ENCODE measurements at places on chromosomes 3 and 15. TPM values are rescaled to one million over a fixed set of nuclear protein-coding genes. Genes with fewer than 3 reads are reported as not detected.

ROPN1 gene
- total RNA-seq: not detected

PXK gene
- 45.7 TPM for total RNA-seq

CD86 gene
- 1.4 TPM for total RNA-seq

MRPS25 gene
- total RNA-seq: 114 TPM

RARRES1 gene
- not detected for total RNA-seq

NR2E3 gene
- not detected for total RNA-seq

IL1RAP gene
- 24.8 TPM for total RNA-seq

- DNase-seq: no peak
These were observed 478.8 kb downstream of the EPHA3 start for GRCh38 chr3:89586256-89586655.

DNA sequence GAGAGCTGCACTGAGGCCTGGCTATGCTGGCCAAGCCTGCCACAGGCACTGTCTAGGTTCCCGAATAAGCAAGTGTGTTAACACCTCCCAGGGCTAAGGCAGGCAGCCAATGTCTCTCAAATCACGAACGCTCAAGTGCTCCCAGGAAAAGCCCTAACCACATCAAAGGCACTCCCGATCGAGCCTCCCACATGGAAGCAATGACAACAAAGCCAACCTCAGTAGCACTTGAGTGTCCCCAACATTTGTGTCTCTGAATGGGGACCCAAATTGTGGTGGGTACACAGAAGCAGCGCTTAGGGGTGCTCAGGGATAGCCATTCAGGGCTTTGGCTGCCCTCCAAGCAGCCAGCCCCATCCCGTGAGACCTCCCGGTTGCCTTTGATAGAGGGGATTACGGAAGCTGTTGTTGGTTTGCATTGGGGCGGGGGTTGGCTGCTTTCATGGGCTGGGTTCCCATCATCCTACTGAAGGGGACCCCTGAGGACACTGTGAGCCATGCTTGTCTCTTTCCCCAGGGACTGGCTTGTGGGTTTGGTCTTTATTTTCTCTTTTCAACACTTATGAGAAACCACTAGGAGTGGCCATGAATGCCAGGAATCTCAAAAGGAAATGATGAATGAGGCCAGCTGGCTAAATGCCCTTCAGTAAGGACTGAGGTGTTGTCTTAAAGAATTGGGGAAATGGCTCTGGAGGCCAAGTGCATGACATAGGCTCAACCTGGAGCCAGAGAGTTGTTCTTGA lies 234.1 kb upstream of the FEZF2 start:
- DNase-seq: no peak

DNA sequence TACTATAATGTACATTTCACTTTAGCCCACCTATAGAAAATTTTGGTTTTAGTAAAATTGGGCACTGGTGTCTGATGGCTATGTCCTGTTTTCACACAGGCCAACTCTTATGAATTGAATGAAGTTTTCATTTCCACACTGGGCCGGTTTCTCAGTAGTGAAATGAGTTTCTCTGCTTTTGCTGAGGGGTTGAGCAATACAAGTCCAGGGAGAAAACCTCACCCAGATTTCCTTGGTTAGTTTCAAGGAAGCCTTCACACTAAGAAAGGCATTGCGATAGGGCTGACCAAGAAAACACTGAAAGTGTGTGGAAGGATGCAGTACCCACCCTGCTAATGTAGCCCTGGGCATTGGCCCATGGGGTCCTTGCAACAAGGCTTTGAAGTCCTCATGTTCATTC lies 331.5 kb upstream of the CFAP20DC start:
- DNase-seq: no peak

DNA sequence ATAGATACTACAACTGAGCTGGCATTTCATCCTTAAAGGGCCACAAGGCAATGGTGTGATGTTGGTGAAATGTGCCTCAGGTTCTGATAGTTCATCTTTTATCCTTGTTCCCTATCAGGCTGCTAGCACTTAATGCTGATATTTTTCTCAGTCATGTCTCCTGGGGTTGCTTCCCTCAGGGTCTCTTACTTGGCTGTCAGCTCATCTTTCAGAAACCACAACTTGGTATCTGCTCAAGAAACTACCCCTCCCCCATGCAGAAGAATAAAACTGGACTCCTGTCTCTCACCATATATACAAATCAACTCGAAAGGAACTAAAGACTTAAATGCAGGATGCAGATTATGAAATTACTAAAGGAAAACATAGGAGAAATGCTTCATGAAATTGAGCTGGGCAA lies 308.1 kb downstream of the CHST2 start:
- peak; percentile 27 for DNase-seq

- DNase-seq: no peak
These were observed 38.3 kb downstream of the CCNB2 start for GRCh38 chr15:59143281-59143680.

DNA sequence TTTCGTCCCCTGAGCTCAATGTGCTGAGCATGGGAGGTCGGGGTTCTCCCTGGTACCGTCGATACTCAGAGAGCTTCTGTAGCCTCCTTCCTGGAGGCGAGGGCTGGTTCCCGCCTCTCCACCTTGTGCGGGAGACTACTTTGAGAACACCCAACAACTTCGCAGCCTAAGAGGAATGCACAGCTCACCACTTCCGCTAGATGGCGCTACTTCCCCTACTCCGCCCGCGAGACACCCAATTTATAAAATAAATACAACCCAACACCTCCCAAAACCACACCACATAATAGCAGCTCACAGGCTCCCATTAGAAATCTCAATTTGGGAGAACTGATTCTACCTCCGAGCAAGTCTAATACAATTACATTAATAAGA lies 1.2 kb downstream of the RGMA start:
- DNase-seq: peak; percentile 91

DNA sequence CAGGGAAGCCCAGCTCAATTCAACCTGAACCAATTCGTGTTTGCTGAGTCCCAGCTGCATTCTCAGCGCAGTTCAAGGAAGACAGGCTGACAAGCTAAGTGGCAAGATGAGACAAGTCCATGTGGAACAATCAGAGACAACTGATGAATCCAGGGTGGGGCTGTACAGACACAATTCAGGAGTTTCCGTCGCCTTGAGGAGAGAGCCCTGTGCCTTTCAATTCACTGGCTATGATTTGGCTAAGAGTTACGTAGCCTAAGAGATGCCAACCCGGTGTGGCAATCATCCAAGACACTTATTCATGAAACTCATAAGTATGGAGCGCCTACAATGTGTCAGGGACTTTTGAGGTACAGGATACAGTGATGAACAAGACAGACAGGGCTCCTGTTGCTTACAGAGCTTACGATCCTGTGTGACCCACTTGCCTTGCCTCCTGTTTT lies 15.5 kb upstream of the ZBED2 start:
- peak; percentile 76 for DNase-seq

- no peak for DNase-seq
These were observed 4.4 kb upstream of the MAPK6 start for GRCh38 chr15:52014616-52015015.

GRCh38 chr15:80015156-80015555 lies 44.2 kb upstream of the BCL2A1 start:
- no peak for DNase-seq

DNA sequence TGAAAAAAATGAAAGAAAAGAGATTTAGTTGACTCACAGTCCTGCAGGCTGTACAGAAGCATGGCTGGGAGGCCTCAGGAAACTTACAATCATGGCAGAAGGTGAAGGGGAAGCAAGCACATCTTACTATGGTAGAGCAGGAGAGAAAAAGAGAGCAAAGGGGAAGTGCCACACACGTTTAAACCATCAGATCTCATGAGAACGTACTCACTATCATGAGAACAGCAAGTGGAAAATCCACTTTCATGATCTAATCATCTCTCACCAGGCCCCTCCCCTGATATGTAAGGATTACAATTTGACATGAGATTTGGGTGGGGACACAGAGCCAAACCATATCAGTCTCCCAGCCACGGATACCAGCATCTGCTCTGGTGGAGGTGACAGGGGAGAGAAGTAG lies 50.8 kb upstream of the CPOX start:
- no peak for DNase-seq

GRCh38 chr3:54858093-54858785 lies 69.6 kb downstream of the LRTM1 start:
- no peak for DNase-seq

Measured in activated CD4-positive, alpha-beta T cell treated with anti-CD3 and anti-CD28 coated beads, Interleukin-2, amount 10 ng/mL, durations not matched to agents 24 days and 14 days (primary cell).